ENCODE measurements at places on chromosomes 7 and 10.

DNA sequence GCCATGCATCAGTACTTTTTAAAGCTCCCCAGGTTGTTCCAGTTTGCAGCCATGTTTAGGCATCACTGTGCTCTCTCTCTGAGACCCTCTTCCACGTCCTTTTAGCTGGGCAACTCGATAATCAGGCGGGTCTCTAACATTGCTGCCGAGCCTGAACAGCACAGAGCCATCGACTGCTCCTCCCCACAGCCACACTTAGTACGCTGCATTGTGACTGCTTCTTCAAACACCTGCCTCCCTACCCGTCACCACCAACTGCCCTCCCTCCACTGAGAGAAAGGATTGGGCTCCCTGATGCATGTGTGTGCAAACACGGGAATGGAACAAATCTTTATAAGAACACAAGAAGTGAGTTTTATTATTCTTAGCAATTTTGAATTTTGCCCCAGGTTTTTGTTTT lies 11.4 kb upstream of the TACR2 start:
- DNase-seq, result no peak

DNA sequence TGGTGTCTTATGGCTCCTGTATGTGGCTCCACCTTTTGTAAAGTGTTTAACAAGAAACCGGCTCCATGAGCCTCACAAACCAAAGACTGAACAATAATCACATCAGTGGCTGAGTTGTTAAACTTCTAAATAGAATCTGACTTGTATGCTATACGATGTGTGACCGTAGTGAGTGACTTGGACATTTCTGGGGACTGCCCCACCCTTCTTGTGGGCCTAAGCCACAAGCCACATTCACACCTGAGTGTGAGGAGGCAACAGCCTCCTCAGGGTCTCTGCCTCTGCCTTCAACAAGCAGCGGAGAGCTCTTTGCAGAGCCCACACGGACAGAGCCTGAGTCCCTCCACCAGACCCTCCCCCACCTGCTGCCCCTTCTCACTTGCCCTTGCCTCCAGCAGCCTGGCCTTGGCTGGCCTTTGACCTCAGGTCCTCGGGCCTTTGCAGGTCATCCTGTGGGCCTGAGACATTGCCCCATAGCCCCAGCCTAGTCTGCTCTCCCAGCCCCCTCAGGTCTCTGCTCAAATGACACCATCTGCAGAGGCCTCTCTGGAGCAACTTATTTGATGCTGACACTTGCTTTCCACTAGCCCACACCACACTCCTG lies 156.8 kb upstream of the TNS3 start:
- DNase-seq, result no peak

- peak; percentile 44 for DNase-seq
These were observed 78.7 kb downstream of the CXCL12 start for GRCh38 chr10:44306147-44306710.

- DNase-seq, result peak; percentile 98
These were observed 272.3 kb downstream of the TRIL start for GRCh38 chr7:28685644-28686417.

GRCh38 chr7:57165285-57165899 lies 33.2 kb upstream of the ZNF479 start:
- no peak for DNase-seq

DNA sequence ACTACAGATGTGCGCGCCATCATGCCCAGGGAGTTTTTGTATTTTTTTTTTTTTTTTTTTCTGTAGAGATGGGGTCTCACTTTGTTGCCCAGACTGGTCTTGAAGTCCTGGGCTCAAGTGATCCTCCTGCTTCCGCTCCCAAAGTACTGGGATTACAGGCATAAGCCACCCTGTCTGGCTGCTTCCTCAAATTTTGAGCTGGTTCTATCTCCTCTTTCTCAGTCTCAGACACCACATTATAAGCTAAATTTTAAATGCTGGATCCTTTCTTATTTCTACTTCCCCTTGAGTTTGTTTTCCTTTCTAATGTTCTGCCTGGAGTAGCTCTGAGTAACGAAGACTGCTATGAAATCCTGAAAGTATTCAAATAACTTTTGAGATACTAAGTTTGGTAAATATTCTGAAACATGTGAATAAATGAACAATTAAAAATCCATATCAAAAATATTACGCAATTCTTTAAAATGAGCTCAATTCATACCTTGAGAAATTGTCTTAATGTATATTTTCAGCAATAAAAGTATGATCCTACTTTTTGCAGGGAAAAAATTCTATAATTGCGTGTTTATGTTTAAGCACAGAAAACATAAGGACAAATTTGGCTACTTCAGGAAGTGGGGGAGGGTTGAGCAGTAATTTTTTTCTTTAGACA lies 15.0 kb downstream of the TCAF1 start:
- DNase-seq, result no peak

- DNase-seq, result no peak
These were observed 128.4 kb downstream of the GRK5 start for GRCh38 chr10:119335671-119336353.

GRCh38 chr10:89357096-89357495 lies 20.8 kb upstream of the IFIT1B start:
- DNase-seq, result no peak

DNA sequence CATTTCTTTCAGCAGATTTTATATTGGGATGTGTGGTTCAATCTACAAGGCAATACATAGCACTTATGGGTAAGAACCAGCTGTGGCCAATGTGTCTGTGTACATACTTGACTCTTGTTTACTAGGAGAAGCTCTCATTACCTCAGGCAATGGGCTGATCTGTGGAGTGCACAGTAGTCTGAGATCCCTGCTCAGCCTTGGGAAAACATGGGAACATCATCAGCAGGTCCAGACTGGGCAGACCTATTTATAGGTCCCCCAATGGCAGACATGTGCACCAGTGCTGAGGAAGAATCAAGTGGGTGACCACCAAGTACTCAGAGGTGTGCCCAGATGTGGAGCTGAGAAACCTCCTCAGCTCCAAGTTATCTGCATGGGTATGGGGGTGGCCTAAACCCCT lies 349.7 kb downstream of the KIF20B start:
- no peak for DNase-seq

DNA sequence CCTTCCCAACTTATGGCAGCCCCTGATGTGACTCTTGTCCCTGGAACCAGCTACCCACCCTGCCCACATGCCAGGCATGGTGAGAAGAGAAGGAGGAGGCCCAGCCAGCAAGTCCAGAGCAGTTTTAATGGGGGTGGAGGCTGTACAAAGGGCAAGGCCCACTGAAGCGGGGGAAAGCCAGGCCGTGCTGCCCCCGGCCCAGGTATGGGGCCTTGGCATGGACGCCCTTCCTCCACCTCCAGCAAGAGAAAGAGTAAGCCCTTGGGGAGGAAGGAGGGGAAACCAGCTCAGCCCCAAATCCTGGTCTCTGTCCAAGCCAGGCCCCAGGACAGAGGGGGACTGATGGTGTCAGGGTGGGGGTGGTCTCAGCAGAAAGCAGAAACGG lies 7.0 kb downstream of the NFKB2 start:
- DNase-seq, result no peak

DNA sequence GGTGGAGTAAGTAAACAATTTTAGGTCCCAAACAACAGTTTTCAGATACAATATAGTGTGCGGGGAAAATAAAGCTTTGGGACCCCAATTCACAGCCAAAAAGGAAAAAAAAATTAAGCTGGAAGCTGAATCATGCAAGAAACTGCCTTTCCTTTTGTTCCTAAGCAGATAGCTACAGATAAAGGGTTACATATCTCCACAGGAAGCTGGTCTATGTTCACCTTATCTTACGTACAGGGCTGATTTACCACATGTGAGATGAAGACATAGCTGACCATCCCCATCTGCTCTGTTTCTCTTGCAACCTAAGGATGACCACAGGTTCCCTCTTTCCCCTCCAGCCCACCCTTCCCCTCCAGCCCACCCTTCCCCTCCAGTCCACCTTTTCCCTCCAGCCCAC lies 14.2 kb upstream of the PFKP start:
- no peak for DNase-seq

- DNase-seq, result no peak
These were observed 1083.6 kb upstream of the PHF14 start for GRCh38 chr7:9890092-9890491.

- no peak for DNase-seq
These were observed 11.4 kb upstream of the PTN start for GRCh38 chr7:137354961-137355360.

- no peak for DNase-seq
These were observed 165.2 kb downstream of the GPR158 start for GRCh38 chr10:25339966-25340365.

DNA sequence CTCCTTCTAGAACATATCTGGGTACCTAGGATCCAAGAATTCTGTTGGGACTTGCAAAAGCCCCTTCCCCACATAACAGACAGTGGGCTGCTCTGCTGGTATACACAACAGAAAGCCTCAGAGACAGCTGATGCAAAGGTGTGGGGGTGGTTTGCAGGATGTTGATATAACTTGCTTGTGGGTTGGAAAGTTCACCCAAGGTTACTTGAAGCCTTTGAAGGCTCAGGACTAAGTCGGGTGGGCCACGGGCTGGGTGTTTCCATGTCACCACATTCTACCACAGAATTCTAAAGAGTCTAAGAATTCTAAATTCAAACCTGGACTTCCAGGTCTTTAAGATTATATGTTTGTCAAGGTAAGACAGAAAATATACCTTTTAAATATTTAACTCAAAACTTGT lies 7.4 kb upstream of the NRCAM start:
- no peak for DNase-seq

DNA sequence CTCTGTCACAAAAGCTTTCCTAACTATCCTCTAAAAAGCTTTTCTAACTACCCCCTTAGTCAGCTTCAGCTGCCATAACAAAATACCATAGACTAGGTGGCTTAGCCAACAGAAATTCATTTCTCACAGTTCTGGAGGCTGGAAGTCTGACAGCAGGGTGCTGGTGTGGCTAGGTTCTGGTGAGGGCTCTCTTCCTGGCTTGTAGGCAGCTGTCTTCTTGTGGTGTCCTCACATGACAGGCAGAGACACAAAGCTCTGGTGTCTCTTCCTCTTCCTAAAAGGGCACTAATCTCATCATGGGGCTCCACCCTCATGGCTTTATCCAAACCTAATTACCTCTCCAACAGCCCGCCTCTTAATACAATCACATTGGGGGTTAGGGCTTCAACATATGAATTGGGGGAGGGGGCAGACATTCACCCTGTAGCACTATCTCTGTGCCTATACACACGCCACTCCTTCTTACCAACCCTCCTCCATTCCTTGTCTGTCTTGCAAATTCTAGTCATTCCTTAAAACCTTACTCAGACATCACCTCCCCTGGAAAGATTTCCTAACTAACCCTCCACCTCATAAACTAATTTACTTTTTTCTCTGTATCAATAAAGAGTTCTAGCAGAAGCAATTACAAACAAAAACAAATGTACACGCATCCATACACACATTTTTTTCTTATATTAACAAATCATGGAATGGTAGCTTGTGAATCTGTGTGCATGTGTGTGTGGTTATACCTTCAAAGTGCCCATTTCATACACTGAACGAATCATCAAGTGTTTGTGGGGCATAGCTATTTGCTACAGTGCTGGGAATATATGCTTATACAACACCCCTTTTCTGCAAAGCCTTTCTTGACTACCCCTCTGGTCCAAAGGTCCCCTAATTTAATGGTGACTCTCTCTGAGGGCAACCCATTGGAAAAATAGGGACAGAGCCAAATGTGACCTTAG lies 26.4 kb downstream of the RHOBTB1 start:
- DNase-seq, result no peak

DNA sequence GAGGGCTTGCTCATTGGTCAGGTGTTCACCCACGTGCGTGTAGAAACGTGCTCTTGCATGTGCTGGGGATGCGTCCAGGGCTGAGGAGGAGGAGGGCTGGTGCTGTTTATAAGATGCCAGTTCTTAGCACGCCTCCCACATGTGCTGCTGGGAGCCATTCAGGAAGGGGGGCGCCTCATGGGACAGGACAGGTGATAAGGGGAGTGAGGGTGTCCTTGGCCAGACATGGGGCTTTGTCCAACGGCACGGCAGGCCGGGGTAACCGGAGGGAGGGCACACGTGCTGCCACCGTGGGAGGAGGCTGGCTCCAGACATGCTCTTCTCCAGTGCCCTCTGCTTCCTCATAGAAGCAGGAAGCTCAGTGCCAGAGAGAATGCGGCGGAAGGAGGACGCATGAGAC lies 150.0 kb downstream of the ZMYND11 start:
- DNase-seq, result no peak

DNA sequence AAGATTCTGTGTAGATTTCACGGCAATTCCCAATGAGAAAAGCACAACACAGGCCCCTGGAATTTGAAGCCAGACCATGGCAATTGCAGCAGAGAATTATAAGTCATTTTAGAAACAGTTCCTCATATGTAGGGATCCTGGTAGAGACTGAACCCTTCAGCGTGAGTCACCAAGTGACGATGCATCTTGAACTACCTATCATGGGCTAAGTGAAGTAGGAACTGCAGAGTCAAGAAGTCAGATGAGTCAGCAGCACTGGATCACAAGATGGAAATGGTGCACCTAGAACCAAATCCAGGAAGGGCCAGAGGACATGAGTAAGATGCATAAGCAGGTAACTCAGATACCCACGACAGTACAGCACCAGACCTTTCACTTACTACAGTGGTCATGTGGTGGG lies 140.0 kb upstream of the TPK1 start:
- DNase-seq, result peak; percentile 21

- peak; percentile 90 for DNase-seq
These were observed 23.8 kb downstream of the PFKP start for GRCh38 chr10:3090914-3091787.

- DNase-seq, result no peak
These were observed 110.6 kb downstream of the RAB11FIP2 start for GRCh38 chr10:117936141-117936540.

DNA sequence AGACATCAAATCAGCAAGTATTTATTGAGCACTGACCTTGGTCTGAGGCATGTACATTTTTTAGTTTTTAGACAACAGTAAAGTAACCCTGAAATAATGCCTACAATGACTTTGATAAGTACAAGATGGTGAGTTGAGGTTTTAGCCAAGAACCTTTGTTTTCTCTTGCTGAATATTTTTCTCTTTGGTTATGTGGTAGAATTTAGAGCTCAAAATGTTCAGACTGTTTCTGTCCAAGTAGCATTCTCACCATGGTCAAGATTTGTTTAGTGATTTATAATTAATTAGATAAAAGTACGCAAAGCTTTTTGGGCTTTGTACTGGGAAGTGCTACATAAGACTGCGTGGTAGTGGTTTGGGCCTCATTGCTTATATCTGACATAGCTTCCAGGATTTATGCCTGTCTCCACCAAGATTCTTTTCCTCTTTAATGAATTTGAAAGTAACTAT lies 102.4 kb downstream of the KAT6B start:
- DNase-seq, result no peak

GRCh38 chr7:121126801-121127534 lies 138.5 kb downstream of the CPED1 start:
- DNase-seq, result peak; percentile 57

GRCh38 chr10:110619514-110620397 lies 24.4 kb upstream of the RBM20 start:
- no peak for DNase-seq

Measured in RCC 7860 (cell line).